NCI-H510A (cell line): ENCODE measurements at places on chromosomes 5 and 9.

DNA sequence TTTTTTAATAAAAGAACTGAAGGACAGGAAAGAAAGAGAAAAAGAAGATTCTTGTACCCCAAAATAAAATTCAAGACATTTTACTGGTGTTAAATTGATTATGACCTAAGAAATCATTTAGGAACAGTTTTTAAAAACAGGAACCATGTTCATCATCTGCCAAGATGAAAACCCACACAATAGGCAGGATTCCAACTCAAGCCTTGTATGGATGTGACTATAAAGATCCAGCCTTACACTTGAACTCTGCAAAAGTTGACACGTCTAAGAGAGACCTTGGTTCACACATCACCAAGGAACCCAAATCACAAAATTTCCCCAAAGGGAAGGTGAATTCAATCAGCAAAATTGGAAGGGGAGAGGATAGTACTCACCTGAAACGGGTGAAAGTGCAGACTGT lies 82.6 kb downstream of the SMIM23 start:
- no peak for DNase-seq

DNA sequence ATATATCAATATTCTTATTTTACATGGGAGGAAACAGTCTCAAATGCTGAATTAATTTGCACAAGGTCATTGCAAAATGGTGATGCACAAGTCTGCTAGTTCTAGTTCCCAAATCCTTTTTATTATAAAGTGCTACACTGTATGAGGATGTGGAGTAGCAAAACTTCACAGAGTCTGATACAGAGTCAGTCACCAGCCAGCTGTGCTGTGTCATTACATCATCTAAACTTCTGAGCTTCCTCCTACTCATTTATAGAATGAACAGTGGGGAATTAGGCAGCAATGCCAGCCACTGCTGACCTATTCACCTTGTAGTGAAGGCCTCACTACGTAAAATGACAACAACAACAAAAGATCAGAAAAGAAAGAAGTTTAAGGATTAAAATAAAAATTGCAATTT lies 357.8 kb downstream of the TMEM167A start:
- DNase-seq: no peak

- no peak for DNase-seq
Observed at GRCh38 chr5:12016159-12016746, 112.0 kb upstream of the CTNND2 start.

DNA sequence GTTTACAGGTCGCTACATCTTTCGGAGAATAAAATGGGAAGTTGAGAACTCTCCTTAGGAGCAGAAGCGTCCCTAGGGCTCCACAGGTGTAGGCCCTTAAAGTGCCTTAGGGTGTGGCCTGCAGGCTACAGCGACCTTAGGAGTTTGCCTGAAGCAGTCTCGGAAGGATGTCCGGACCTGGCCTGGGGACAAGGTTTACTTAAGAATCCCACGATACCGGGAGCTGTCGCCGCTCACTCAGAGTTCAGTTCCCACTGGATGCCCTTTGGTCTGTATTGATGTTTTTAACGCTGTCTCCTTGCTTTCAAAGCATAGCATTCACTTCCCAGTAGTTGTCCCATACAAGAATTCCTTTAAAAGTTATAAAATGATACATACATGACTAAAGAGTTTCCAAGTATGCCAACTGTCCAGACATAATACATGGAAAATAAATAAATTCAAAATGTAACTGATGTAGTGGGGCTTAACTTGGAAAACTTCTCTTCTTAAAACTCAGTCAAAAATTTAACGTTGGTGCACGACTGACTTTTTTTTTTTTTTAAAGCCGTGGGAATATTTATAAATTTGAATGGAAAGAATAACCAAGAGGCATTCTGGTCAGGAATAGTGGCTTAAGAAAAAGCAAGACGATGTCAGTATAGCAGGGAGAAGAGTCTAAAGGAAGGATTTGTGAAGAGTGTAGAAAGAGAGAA lies 848 bp downstream of the RAD50 start:
- DNase-seq: no peak

- no peak for DNase-seq
Observed at GRCh38 chr5:140391312-140391711, 10.3 kb upstream of the ANKHD1 start.

DNA sequence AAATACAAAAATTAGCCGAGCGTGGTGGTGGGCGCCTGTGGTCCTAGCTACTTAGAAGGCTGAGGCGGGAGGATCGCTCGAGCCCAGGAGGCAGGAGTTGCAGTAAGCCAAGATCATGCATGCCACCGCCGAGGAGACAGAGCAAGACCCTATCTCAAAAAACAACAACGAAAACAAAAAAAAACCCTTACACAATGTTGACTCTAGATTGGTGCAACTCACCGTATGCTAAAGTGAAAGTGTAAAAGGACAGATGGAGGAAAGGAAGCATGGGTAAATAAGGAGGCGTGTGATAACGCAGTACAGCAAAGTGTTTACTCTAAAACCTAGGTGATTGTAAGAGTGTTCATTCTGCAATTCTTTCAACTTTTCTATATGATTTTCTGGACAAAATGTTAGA lies 15.9 kb upstream of the RUFY1 start:
- DNase-seq: no peak

DNA sequence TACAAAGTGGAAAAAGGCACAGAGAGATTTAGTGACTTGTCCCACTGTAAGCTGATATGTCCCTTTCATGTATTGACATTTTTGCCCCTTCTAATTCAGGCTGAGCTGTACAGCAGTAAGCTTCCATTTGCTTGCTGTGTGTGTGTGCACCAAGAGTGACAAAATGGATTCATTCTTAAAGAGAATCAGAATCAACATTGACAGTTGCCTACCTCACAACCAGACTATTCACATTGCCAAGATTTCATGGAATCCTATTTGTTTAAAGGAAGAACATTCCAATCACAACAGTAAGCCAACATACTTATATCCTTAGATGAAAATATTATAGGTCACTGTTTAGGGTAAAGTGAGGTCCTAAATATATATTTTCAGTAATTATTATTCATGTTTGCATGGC lies 102.6 kb downstream of the TMEM232 start:
- DNase-seq: no peak

- DNase-seq: no peak
Observed at GRCh38 chr5:113202746-113203716, 226.4 kb downstream of the DCP2 start.

GRCh38 chr9:90815183-90815943 lies 13.7 kb downstream of the SYK start:
- DNase-seq: no peak

DNA sequence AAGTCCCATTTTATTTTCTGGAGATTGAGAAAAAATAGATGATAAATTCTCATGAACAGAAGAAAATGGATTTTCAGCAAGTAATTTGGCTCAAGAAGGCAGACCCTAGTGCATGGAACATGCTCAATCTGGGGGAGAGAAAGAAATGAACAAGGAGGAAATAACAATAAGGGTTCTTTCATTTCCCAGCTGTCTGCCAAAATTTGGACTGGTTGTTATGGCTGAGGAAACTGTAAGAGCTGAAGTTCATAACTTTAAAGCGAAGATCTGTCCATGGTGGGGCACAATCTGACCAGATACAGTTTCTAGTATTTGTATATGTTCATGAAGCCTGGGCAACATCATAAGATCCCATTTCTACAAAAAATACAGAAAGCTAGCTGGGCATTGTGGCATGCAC lies 1386.5 kb upstream of the DMAC1 start:
- no peak for DNase-seq

DNA sequence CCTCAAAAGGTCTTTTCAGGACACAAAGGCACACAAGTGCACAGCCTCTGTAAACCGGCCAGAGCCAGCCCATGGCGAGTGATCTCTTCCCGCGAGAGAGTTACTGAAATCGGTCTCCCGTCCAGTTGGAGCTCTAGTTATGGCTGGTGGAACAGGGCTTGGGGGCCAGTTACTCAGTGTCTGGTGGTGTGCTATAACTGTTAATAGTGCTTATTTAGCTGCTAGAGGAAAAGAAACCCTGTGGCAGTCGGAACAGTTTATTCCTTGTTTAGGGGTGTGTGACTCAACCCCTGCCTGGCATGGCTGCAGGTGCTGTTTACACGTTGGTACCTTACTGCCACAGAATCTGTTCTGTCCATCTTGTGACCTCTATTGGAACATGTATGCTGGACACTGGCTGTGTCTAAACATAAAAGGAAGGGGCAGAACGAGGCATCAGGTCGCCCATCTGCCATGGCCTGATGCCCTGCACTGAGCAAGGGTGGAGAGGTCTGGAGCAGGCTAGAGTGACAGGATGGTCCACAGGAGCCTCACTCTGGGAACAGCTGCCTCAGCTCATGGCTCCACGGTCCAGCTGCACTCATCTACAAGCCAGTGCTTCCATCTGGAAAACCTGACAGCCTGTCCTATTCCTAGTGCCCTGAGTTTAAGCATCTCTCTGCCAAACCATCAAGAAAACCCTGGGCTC lies 49.6 kb upstream of the SIMC1 start:
- DNase-seq: no peak

GRCh38 chr5:76219636-76220035 lies 136.5 kb downstream of the SV2C start:
- DNase-seq: no peak

DNA sequence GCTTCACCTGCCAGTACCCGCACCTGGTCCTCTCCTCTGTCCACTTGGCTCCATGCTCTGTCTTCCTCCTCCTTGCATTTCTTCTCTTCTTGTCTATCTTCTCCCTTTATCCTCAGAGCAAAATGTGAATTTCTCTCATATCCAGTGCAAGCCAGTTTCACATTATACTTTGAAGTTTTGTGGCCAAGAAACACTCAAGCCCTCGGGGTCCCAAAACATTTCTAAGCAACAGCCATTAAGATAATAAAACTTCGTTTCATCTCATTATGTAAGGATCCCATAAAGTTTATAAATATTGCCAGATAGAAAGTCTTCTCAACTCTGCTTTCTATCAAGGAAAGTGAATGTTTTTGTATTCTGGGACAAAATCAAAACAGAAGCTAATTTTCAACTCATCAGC lies 178.8 kb downstream of the SNX18 start:
- no peak for DNase-seq

GRCh38 chr9:97415146-97415545 lies 3.2 kb downstream of the TDRD7 start:
- DNase-seq: no peak

- peak; percentile 1 for DNase-seq
Observed at GRCh38 chr5:94693043-94693822, 74.8 kb downstream of the SLF1 start.

DNA sequence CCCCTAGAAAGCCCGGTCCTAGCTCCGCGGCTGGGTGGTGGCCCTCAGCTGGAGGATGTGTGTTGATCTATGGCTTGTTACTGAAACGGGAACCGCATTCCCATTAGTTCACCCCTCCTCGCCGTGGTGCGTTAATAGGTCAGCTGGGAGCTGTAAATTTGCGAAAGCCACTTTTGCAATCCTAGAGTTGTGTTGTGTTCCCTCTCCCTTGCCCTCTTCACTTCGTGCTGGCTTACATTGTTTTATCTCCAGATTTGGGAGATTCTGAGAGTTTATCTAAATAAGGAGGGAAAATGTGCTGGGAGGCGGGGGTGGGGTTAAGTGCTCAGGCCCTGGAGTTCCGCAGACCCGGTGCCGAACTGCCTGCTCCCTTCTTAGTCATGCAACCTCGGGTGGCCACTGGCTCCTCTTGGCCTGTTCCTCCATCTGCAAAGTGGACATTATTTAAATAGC lies 62.8 kb downstream of the HMCN2 start:
- DNase-seq: no peak

DNA sequence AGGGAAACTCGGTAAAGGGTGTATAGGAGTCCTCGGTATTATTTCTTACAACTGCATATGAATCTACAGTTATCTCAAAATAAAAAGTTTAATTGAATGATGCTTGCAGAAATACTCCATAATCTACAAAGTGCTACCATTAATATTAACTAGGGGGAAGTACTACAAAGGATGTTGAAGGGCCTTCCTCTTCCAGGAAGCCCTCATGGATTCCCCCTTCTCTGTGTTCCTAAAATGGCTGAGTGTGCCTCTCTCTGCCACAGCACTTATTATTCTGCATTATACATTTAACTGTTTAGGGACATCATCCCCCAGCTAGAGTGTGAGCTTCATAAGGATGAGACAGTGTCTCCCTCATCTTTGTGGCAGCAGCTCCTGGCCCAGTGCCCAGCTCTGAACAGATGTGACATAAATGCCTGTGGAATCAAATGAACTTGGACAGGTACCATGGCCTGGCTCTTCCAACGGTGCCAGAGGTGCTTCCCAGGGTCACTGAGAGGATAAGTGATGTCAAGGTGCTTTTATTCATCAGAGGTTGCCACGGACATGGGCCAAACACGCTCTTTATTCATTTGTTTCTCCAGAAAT lies 99.5 kb downstream of the PAX5 start:
- no peak for DNase-seq

- no peak for DNase-seq
Observed at GRCh38 chr9:122656378-122656777, 1.0 kb downstream of the OR1B1 start.

DNA sequence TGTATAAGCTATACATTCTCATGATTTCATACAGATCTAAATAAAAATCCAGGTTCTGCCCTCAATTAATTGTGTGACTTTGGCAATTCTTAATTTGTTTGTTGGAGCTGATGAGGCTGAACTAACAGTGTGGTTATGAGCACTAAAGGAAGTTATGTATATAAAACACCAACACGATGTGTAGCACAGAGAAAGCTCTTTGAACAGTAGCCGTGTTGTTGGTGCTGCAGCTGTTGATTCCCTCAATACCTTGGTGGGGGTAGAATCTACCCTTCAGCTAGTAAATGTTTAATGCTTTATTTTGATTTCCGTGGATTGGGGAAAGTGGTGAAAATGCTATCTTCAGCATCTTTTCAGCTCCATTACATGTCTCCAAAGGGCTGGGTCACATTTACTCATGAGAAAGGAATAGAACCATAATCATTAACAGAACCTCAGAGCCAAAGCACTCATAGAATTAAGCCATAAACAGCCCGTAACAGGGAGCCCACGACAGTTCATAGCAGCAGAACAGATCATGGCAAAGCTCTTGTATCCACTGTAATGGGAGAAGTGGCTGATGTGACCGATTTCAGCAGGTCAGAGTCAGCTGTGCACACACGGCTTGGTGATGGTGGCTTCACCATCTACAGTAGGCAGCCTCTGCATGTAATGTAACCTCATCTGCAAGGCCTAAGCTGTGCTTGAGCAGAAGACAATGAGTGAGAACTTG lies 332.7 kb downstream of the DIRAS2 start:
- peak; percentile 32 for DNase-seq

GRCh38 chr9:18688581-18689565 lies 214.9 kb downstream of the ADAMTSL1 start:
- DNase-seq: no peak

GRCh38 chr5:55771175-55771655 lies 33.4 kb downstream of the DDX4 start:
- DNase-seq: no peak

DNA sequence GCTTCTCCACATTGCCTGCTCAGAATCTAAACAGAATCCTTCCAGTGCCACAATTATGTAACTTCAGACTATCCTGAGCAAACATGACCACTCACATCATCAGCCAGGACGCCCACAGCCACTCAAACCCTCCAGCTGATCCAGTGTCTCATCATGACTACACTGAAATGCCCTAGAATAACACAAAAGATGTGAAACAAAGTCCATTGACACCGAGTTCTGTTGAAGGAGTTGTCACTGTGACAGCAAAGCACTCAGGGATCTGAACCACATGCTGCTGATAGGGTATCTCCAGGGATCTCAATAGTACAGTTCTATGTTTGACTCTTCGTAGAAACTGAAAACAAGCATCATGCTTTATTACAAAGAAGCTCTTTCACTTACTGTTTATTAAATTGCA lies 150.2 kb downstream of the GABBR2 start:
- DNase-seq: no peak
